ENCODE measurements at places on chromosomes 1 and 21. TPM values are rescaled to one million over a fixed set of nuclear protein-coding genes. Genes with fewer than 3 reads are reported as not detected.

SLC1A7 gene
- 0.72 TPM for total RNA-seq

RNU1-1 gene
- total RNA-seq = 2,378 TPM

NEXN gene
- total RNA-seq = 49.2 TPM

KRTAP13-2 gene
- total RNA-seq = 2.9 TPM

RIIAD1 gene
- not detected for total RNA-seq

CFHR3 gene
- total RNA-seq = not detected

PLA2G2F gene
- total RNA-seq = 0.80 TPM

CENPF gene
- 6.3 TPM for total RNA-seq

Measured in mucosa of descending colon (tissue), 3 donors.